Colonic mucosa (tissue), 4 donors: ENCODE measurements at places on chromosomes 2 and 18.

GRCh38 chr2:201414099-201415023, 36.9 kb downstream of the TRAK2 start:
- no peak for DNase-seq

GRCh38 chr18:22283116-22283395, 113.7 kb downstream of the GATA6 start:
- no peak for DNase-seq

DNA sequence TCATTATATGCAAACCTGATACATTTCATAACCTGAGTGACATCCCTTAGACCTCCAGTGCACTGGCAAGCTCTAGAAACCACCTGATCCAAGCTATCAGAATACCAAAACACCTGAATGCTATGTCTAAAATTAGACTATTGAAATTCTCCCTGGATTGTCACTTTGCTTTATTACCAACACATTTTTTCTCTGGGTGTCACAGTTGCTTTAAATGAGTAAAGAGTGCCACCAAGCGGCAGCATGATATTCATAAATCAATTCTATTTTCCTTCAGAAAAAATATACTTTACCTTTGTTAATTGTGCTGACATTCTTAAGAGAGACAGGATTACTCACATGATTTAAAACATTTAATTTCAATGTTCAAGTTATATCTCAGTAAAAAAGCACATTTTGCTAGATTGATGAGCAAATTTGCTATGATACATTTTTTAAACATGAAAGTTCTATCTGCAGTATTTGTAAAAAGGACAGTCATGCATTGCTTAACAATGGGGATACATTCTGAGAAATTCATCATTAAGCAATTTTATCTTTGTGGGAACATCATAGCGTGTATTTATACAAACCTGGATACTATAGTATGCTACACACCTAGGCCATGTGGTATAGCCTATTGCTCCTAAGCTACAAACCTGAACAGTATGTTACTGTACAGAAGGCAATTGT, 338.4 kb upstream of the SLC39A10 start:
- DNase-seq, result peak; percentile 54

DNA sequence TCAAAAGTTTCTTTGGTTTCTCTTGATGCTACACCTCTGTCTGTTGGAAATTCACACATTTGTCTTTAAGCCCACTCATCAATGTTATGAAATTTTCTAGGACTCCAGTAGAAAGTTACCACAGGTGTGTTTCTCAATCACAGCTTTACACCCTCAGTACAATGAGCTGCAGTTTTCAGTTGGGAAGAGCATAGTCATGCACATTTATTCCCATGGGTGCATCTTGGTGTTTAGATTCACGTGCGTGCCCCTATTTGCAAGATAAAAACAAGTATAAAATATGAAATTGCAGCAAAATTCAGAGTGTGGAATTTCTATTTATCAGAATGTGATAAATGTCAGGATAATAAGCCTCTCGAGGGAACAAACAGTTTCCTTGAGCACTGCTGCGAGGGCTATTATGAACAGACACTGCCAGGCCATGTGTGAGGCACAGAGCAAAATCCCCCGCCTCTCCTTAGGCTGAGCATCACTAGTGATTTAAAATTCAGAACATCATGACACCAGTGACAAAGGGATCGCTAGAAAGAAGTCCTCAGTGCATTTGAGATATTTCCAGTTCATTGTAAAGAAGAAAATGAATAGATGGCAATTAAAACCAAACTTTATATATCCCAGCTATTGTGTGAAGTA, 512.2 kb upstream of the TCF4 start:
- DNase-seq, result no peak
